ENCODE measurements at places on chromosomes 12 and 14.
A peak's percentile ranks its signal among the peaks of the same experiment; 100 is the strongest.

DNA sequence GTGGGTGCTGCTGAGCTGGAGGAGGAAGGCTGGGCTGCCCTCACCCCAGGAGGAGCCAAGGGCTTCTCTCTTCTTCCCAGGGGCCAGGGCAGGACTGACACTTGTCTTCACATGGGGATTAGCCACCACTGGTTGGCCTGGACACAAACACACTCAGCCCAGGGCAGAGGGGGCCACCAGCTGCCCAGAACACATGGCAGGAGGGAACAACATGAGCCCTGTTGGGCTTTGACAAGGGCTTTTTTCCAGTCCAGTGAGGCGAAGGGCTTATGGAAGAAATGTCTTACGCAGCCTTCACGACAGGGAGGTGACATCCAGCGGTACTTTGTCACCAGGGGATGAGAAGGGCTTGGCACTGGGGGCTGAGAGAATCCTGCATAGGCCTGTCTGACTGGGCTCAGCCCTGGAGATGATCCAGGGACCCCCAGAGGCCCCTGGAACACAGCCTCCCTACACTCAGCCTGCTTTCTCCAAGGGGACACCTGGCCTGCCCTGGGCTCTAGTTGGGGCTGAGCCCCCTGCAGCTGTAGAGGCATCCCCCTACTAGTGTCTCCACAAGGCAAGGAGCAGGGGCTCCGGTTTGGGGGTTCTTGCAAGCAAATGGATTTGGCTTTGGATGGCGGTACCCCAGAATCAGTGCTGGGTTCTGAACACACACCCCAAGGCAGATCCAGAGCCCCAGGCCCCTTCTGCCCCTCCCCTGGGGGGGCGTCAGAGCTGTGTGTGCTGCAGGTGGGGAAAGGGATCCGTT is 18.9 kb downstream of the ARL6IP4 start:
- DNase-seq, result no peak

DNA sequence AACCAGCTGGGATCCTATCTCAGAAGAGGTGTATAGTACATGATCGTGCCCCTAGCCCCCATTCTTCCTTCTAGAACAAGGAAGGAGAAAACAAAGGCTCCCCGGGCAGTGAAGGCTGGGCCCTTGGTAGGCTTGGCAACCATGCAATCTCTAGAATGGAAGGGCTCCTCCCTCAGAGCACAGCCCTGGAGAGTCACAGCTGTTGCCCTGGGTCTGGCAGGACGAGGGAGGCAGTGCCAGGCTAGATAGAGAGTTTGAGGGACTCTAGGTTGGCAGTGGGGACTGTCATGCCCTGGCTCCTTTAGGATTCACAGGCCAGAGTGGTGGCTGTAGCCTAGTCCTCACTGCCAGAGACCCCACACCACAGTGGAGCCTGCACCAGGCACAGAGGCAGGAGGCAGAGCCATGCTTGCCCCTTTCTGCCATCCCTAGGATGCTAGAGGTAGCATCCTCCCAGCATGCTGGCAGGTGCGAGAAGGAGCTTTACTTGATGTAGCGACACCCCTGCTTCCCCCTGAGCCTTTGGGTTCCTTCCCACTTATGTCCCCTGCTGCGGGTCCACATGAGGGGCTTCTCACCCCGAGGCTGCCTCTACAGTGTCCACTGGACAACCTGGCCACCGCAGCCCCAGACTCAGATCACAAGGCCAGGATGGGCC is 33.4 kb upstream of the CIPC start:
- no peak for DNase-seq

- DNase-seq, result no peak
These were observed 116.5 kb downstream of the GPHN start for GRCh38 chr14:66624336-66624937.

DNA sequence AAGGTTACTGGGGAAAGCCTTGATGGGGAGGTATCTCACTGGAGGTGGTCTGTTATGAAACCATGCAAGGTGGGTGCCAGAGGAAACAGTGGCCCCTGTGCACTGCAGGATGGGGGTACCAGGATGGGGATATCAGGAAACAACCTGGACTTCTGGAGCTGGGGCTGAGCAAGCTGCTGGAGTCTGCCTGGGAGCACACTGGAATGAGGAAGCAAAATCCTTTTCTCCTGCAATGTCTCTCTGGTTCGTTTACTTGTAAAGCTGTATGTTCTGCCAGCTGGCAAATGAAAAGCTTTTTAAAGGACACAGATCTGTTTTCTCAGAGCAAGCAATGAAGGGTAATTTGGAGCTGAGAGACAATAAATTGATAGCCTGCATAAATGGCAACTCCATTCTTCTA is 23.2 kb upstream of the SERPINA1 start:
- no peak for DNase-seq

- DNase-seq, result peak; percentile 5
These were observed 51.2 kb downstream of the ACSS3 start for GRCh38 chr12:81128930-81129554.

- DNase-seq, result no peak
These were observed 67.4 kb downstream of the STON2 start for GRCh38 chr14:81332725-81333124.

GRCh38 chr12:46205294-46205693 is 63.5 kb downstream of the SLC38A1 start:
- no peak for DNase-seq

- DNase-seq, result no peak
These were observed 92.3 kb upstream of the DCN start for GRCh38 chr12:91274916-91275315.

- DNase-seq, result no peak
These were observed 3.1 kb upstream of the ANKRD33 start for GRCh38 chr12:51884676-51885229.

GRCh38 chr14:76940021-76940760 is 88.3 kb downstream of the IRF2BPL start:
- no peak for DNase-seq

GRCh38 chr12:65854629-65855028 is 30.3 kb downstream of the HMGA2 start:
- no peak for DNase-seq

GRCh38 chr12:69435644-69436043 is 34.5 kb upstream of the FRS2 start:
- DNase-seq, result no peak

- DNase-seq, result peak; percentile 47
These were observed 19.8 kb upstream of the AQP2 start for GRCh38 chr12:49930515-49931288.

Measured in kidney epithelial cell (primary cell).